ENCODE measurements at places on chromosomes 16 and 17.

- no peak for DNase-seq
These were observed 141.5 kb downstream of the ASIC2 start for GRCh38 chr17:33151565-33151964.

- no peak for DNase-seq
These were observed 13.7 kb downstream of the RARA start for GRCh38 chr17:40322358-40323315.

DNA sequence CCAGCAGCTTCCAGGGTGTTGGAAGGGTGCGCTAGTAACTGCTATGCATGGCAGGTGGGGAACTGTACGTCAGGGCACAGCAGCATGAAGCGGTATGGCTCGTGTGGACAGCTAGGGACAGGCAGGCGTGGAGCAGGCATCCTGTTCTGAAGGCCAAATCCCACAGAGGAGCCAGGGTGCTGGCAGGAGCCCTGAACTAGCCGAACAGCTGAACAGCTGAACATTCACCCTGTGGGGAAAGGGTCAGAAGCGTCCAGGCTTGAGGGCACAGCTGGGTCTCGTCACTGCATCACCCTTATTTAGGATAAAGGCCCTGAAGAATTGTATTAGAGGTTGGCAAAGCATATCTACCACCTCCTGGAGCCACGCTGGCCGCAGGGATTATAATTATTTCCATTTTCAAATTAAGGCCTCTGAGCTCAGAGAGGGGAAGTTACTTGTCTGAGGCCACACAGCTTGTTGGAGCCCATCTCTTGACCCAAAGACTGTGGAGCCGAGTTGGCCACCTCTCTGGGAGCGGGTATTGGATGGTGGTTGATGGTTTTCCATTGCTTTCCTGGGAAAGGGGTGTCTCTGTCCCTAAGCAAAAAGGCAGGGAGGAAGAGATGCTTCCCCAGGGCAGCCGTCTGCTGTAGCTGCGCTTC lies 3.3 kb upstream of the STH start:
- no peak for DNase-seq

DNA sequence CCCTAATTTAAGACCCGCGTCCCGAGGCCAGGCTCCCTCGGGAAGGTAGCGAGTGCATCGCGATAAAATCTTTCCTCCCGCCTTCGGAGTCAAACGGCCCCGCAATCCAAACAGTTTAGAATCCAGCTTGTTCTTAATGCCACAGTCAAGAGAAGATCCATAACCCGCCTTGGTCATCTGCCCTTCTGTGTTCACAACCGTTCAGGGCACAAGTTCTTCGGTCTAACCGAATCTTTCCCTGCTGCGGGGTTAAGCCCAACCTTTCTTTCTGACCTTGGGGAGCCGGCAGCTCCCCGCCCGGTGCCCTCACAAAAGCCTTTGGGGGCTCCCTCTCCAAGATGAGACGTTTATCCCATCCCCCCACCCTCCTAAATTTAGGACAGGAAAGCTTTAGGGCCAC lies 30.3 kb downstream of the CPSF4L start:
- no peak for DNase-seq

DNA sequence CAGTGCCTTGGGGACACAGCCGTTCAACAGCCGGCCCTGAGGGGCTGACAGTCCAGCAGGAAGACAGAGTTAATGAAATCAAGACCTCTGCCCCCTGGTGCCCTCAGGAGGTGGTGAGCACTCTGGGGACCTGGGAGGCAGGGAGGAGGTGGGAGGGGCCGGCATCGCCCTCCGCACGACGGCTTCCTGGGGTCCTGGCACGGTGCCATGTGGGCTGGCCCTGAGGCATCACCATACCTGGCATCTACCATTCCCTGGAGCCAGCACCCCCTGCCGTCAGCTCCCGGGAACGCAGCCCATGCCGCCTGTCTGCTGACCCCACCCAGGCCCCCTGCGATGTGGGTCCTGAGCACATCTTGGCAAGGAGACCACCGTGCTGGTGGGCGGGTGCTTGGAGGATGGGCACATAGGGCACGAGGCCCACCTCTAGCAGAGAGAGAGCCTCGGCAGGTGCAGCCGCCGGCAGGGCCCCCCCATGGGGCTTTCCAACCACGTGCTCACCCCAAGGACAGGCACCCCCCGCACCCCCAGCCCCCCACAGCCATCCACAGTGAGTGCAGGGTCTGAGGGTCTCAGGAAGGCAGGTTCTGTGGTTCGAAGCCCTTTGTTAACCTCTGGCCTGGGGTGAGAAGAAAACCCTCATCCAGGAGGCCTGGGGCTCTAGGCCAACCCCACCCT lies 52.5 kb downstream of the ZFPM1 start:
- DNase-seq = no peak

DNA sequence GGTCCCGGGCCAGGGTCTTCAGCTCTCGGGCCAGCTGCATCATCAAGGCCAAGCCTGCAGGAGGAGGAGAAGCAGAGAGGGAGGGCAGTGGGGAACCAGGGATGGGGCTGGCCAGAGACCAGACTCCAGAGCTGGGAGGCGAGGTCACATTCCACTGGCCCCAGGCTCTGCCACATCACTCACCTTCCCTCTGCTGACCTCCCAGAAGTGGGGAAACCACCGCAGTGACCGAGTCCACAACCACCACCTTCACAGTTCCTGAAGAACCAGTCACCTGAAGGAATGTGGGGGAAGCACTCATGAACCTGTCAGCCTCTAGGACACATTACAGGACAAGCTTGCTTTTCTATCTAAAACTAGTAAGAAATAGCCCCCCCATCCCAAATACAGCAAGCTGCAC lies 16.4 kb downstream of the RAD51D start:
- DNase-seq = no peak

- no peak for DNase-seq
These were observed 1.5 kb downstream of the CDYL2 start for GRCh38 chr16:80802902-80803301.

DNA sequence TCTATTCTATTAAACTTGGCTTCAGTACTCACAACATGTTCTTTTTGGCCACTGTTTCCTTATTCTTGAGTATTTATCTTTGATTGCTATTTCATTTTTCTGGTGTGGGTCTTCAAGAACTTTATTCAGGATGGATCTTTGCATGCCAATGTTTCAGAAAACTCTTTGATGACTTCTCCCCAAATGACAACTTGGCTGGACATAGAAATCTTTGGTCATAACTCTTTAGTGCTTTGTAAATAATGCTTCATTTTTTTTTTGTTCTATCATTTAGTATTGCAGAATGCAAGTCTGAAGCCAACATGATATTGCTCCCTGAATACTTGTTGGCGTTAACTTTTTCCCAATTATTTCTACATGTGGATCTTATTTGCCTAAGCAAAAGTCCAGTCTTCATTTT lies 103.6 kb upstream of the HS3ST2 start:
- no peak for DNase-seq

Measured in nucleus accumbens (tissue), 56 donors.